ENCODE measurements at places on chromosomes 5 and 9.

- no peak for DNase-seq
These were observed 39.1 kb downstream of the SMIM15 start for GRCh38 chr5:61123145-61123544.

DNA sequence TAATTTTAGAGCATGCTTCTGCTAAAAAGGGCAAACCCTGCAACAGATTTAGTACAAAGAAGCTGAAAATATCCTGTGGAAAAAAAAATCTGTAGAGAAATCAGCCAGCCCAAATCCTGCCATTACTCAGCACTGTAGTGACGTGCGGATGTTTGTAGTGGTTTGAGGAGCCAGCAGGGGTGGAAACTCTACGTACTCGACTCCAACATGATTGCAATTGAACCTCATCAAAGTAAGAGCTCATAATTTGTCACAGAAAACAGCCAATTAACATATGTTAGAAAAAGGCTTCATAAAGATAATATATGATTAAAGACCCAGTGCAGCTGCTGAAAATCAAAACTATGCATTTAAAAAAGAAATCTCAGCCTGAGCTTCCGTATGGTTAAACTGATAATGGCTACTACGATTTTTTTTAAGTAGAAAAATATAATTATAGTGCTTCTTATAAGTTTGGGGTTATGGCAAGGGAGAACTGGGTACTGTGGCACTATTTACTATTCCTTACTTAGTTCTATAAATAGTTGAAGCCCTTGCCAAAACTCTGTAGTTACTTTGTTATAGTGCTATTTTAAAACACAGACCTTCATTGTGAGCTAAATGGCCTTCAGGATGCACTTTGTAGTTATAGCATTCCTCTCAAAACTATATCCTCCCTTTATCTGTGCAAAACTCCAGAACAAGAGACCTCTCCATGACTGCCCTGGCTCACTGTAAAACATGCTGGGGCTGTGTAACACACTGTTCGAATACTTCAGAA is 49.4 kb downstream of the MEF2C start:
- no peak for DNase-seq

DNA sequence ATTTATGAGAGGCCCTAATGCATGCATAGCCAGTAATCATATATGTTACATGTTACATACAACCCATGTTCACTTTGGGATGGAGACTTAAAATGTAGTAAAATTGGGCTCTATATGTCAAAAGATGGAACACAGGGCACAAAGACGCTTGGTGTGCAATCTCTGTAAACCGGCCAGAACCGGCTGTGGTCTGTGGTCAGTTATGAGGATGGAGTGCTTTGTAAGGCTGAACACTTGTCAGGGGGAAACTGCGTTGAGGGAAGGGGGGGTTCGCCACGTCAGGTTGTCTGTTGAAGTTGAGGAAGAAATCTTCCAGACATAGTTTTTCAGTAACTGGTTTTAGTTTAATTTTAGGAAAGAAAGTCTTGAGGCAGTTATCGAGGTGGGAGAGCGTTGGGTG is 2.7 kb upstream of the CKMT2 start:
- DNase-seq, result no peak

GRCh38 chr9:121350993-121351561 is 19.0 kb downstream of the STOM start:
- no peak for DNase-seq

GRCh38 chr9:112332674-112332976 is 794 bp downstream of the PTBP3 start:
- no peak for DNase-seq

GRCh38 chr5:74311961-74312360 is 328.6 kb downstream of the ENC1 start:
- DNase-seq, result no peak

DNA sequence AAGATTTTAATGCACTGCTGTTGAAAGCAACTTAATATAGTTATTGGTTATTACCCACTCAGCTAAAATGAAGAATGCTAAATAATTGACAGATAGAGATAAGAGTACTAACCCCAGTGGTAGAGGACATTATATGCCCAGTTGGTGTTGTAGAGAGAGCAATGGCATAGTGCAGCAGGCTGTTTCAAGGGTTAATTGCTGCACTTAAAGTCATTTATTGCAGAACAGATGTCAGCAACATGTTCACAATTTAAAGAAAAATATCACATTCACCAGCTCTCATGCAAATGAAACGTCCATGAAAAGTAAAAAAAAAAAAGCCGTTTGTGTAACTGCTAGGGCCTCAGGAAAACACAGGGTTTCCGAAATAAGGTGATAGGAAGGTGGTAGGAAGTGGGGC is 254.6 kb downstream of the MTRR start:
- no peak for DNase-seq

DNA sequence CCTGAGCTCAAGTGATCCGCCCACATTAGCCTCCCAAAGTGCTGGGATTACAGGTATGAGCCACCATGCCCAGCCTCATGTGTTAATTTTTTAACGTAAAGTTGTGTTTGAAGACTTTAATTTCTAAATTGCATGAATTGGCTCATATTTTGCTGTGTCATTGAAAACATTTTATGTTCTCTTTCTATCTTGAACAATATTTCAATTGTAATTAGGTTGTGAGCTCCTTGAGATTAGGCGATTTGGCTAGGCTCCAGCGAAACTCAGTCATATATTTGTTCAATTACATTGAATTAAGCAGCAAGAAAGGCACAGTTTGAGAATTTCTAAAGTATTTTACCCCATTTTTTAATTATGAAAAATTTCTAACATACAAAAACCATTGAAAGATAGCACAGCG is 34.0 kb downstream of the GAPVD1 start:
- DNase-seq, result no peak

DNA sequence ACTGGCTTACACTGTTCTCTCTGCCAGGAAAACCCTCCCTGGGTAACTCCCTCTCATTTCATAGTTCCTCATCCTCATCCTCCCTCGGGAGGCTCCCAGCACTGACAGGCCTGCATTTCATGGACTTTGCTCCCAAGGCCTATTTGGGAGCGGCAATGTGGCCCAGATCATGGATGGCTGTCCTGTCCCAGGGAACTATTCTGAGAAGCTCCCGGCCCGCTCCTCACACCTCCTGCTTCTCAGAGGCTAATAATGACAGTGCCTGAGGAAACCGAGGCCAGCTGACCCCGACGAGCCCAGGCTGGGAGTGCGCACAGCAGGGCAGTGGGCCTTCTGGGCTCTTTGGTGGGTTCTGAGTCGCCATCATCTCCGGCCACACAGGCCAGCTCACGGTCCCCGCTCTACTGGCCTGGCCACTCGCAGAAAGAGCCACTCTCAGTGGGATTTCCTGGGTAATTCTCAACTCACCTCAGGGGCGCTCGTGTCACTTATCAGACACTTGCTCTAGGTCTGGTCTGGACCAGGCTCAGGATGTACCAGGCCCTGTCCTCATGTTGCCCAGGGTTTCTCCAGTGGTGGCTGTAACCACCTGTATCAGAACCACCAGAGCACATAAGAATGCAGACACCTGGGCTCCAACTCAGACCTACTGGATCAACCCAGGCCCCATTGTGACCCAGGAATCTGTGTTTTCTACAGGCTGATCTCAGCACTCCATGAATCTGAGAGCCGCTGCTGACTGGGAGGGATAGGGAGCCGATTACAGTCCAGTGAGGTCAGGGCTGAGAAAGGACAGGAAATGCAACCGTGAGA is 2.0 kb upstream of the DOLPP1 start:
- DNase-seq, result no peak

- no peak for DNase-seq
These were observed 628 bp downstream of the SYNPO start for GRCh38 chr5:150641006-150641570.

- no peak for DNase-seq
These were observed 24.8 kb downstream of the IL6ST start for GRCh38 chr5:55969956-55970355.

DNA sequence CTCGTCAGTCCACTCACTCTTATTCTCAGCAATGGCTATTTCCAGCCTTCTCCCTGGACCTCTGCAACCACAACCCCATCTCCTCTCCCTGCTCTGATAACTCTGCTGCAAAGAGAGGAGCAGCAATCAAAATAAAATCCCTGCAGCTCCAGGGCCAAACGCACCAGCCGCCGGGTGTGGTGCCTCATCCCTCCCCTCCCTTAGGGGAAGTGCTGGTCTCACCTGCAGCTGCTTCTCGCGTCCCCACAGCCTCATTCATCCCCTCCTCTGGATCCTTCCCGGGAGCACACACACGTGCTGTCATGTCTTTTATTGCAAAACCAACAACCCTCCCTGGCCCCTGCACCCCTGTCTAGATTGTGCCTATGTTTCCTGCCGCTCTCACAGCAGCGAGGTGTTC is 77.8 kb downstream of the TENT4A start:
- DNase-seq, result no peak

DNA sequence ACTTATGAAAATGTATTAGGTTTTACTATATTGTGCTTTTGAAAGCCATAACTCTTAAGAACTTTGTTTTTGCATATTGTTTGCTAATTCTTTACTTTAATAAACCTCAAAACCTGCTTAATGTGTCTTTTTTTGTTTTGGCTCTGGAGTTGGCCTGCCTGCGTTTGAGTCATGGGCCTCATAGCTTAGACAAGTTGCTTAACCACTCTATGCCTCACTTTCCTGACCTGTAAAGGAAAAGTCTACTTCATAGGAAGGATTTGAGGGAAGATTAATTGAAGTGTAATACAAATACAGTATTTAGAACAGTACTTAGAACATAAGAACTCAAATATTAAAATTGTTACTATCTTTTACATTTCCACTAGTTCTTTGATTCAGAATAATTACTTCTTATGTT is 10.3 kb downstream of the SMIM32 start:
- DNase-seq, result no peak

- no peak for DNase-seq
These were observed 225.0 kb upstream of the ANKRD55 start for GRCh38 chr5:56457887-56458812.

DNA sequence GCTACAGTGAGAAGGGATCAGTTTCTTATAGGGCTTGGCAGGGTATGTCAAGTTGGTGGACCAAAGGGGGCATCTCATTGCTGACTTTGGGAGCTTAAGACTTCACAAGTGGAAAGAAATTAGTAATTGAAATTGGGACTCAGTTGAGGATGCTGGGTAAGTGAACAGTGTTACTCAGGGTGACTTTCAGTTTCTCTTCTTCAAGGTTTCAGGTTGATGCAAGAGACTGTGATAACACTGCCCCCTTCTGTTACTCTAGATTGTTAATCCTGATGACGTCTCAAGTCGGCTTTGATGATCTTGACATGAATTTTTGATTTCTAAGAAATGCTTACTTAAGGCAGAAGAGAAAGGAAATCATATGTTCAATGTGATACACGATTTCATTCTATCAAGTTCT is 21.3 kb downstream of the KCTD16 start:
- DNase-seq, result peak; percentile 55
